ENCODE measurements at places on chromosomes 6 and 20.

DNA sequence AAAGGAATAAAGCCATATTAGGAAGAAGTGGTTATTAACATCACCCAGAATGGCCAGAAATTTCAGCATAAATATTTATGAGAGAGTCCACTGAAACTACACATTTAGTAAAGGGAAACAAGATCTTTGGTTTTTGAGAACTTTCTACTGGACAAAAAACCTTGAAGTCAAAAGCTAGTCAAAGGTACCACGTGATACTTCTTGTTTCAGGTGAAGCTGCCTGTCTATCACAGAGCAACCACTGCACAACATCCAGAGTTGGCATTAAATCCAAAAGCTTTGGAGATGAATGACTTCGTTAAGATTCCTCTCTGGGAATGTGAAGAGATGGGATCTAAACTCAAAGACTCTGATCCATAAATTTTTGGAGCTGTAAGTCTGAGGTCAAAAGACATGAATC lies 137.0 kb downstream of the KCNQ5 start:
- DNase-seq: no peak

DNA sequence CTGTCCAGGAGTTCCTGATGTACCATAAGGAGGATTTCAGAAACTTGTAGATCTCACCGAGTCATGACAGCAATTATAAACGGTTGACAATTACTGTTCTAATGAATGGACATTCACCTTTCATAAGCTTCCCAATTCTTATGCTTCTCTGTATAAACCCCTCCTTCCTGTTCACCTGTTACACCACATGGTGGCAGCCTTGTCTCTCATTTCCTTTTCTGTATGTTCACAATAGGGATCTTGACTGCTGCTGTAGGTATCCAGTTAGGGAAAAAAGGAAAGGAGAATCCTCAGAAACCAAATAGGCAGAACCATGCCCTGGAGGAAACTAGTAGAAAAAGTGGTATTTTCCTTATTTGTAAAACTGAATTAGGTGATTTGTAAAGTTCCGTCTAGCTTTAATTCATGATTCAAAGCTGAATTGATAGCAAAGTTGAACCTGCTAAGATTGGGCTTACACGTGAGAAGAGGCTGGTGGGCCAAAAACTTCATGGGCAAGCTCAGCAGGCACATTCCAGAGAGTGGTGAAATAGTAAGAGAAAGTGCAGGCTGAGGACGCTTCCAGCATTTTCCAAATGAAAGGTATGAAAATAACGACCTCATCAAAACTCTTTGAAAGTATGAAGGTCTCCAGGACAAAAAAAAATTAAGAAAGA lies 29.0 kb upstream of the TBPL1 start:
- peak; percentile 53 for DNase-seq

GRCh38 chr6:168420084-168420483 lies 20.9 kb upstream of the SMOC2 start:
- no peak for DNase-seq

- DNase-seq: no peak
Measured at GRCh38 chr6:147566244-147566898, 57.9 kb downstream of the SAMD5 start.

DNA sequence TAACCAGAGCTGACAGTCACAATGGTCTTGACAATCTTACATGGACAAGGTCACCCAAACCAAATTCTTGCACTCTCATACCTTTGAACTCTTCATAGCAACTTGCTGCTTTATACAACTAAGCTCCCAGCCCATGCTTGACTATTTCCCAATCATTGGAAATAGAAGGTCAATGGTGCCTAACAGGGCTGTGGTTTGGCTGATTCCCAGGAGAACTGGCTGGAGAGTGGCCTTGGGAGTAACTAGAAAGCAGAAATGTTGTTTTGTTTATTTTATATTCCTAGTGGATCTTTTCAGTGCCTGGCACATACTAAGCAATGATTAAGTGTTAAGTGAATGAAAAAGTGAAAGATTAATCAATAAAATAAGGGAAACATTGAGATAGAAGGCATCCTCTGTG lies 3.0 kb downstream of the SPINT4 start:
- no peak for DNase-seq

DNA sequence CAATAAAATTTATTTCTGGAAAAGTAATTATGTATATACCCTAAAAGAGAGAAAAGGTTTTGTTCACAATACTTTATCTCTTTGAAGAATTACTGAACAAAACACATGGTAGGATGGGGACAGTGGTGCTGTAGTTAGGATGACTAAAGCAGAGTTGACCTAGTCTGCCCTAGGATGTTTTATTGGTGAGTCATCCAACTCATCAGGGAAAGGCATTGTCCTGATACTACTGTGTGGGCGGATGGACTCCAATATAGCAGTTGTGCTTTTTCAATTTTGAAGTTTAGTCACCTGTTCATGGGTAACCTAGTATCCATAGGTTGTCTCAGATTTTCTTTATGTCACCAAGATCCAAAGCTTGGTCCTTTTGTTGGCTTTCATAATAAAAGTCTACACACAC lies 53.3 kb upstream of the EYS start:
- DNase-seq: no peak

GRCh38 chr6:18042536-18043145 lies 55.2 kb upstream of the KIF13A start:
- no peak for DNase-seq

DNA sequence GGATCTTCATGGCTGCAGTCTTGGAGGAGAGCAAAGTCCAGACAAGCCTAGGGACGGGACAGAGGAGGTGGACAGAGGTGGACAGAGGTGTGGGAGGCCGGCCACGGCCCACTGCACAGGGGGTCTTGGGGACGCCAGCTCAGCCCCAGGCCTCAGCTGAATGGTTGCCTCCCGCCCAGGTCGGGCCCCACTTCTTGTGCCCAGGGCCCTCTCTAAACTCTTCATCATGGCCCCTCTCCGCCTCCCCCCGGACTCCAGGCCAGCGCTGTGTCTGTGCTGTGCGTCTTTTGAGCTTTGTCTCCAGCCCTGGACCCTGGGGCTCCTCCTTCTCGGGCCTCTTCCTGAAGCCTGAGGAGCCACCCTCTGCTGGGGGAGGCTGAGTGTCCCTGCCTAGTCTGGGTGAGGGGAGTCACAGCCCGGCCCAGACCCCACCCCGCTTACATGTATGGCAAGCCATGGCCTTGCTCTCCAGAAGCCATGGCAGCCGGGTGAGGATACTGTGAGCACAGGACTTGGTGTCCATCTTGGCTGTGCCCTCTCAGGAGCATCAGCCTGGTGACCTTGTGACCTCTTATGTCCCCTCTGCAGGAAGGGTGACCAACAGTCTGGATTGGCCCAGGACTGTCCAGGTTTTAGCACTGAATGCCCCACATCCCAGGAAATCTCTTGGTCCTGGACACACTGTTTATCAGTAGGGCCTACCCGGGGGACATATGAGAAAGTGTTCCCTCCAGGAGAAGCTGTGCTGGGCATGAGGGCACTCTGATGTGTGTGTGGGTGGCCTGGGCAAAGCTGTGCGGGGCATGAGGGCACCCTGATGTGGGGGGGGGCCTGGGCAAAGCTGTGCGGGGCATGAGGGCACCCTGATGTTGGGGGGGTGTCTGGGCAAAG lies 9.4 kb upstream of the NPBWR2 start:
- DNase-seq: no peak

DNA sequence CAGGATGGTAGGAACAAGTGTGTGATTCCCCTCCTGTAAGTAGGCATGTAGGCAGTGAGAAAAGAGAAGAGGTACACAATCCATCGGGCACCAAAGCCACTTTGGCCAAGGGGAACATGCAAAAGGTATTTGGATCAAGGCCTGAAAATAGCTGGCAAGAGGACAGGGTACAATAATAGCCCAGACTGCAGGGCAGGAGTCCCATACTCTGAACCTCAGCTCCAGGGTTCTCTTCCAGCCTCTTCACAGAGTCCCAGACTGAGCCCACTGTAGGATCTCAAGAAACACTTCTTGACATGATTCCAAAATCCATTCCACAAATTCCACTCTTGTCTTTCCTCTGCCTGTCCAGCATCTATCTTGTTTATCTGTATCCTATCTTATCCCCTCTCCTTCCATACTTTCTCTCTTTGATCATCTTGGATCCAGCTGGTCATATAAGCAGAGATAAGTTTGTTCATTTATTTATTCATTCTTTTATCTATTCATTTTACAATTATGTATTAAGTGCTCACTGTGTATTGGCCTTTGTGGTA lies 19.7 kb downstream of the ACSS2 start:
- DNase-seq: no peak

- no peak for DNase-seq
Measured at GRCh38 chr20:37394543-37395409, 48.8 kb downstream of the SRC start.

DNA sequence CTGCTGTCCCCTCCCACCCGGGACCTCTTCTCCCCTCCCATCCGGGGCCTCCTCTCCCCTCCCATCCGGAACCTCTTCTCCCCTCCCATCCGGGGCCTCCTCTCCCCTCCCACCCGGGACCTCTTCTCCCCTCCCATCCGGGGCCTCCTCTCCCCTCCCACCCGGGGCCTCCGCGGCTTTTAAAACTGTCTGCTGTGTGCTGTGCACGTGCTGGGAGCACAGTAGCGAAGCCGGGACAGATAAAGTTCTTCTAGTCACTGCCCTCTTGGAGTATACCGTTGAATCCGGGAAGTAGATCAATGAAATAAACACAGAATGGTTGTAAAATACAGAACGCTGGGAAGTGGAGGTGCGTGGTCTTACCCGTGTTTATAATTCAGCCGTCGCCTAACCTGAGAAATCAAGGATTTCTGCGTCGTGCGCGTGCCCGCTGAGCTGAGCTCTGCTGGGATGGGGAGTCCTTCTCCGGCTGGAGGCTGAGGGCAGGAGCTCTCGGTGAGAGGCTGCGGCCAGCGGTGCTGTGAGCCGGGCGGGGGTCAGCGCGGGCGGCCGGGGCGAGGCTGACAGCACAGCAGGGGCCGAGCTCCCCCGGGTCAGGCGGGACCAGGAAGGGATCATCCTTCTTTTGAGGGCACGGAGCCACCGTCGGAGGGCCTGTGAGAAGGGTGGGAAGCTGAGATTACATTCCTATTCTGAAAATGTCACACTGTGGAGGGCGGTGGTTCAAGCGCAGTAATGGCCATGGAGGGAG lies 19.6 kb upstream of the KIF25 start:
- no peak for DNase-seq

GRCh38 chr6:3455569-3456394 lies 1.1 kb downstream of the SLC22A23 start:
- DNase-seq: peak; percentile 17

DNA sequence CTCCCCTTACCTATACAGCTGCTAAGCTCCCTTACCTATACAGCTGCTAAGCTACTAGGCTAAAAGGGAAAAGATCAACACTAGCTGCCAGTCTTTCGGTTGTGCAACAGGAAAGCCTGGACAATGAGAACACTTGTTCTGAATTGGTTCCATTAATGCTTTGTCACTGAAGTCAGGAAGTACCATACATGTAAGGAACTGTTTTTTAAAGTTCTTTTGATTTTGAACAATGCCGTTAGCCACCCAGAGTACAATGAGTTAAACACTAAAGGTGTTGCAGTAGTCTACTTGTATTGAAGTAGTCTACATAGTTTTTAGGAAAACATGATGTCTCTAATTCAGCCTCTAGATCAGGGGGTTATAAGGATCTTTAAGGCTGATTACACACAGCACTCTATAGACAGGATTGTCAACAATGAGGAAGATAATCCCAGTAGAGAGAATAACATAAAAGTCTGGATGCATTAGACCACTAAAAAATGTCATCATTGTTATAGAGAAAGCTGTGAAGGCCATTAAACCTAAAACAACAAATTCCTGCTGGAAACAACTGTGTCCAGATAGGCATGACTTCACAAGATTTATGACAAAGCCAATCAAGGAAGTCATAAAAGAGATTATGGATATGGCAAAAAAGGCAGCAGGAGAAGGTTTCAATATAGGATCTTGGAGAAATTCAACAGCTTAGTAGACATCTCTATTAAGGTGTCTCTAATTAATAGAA lies 306.3 kb downstream of the PHF3 start:
- no peak for DNase-seq

- DNase-seq: no peak
Measured at GRCh38 chr20:36285746-36286447, 20.2 kb upstream of the DLGAP4 start.

GRCh38 chr20:45405571-45406259 lies 2.4 kb upstream of the DBNDD2 start:
- no peak for DNase-seq

DNA sequence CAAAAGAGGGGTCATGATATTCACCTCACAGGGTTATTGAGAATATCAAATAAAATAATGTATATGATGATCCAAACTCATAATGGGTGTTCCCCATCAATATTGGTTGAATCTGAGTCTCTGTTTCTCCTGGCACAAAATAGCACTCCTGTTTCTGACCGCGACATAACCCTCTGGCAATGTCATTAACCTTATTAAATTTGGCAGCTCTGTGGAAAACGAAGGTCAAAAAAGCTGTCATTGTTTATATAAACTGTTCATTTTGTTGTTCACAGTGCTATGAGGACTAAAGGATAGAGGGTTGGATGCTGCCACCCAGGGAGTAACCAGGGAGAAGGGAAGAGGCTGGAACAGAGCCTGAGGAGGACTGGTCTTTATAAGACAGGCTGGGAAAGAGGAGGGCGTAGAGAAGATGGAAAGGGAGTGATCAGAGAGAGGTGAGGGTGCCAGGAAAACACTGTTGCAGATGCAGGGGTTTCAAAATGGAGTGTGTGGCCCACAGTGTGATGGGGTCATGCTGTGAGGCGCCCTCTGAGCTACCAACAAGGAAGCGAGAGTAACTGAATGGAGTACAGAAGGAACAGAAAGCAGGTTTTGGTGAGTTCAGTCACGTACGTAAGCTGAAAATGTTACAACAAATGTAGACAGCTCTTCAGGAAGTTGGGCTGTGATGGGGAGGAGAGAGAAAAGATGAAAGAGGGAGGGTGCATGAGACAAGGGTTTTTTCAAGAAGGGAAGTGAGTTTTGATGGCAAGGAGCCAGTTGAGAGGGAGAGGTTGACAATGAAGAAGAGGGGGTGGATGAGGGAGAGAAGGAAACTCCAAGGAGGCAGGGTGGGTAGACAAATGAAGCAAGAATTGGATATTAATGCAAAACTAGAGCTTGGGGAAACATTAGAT lies 251.6 kb upstream of the TAB2 start:
- DNase-seq: peak; percentile 44

DNA sequence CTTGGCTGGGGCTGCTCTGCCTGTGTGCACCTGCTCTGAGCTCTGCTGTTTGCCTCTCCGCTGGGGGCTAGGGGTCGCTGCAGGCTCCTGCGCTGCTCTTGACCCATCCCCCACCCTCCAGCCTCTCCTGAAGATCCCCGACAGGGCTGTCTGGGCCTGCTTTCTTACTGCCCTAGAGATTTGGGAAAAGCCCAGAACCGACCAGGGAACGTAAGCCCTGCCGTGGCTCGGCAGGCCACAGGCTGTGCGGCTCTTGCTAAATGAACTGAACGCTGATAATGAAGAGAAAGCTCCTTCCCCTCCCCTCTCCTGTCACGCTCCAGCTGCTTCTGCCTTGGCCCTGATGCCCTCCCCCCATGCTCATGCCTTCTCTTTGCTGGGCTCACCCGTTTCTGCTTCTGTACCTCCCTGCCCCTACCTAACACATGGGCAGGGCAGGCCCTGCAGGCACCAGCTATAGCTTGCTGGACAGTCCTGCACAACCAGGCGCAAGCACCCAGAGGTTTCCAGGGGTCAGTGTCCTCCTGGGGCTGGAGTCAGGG lies 32.0 kb upstream of the PCMTD2 start:
- DNase-seq: no peak
